ENCODE measurements at places on chromosomes 1 and 21.

DNA sequence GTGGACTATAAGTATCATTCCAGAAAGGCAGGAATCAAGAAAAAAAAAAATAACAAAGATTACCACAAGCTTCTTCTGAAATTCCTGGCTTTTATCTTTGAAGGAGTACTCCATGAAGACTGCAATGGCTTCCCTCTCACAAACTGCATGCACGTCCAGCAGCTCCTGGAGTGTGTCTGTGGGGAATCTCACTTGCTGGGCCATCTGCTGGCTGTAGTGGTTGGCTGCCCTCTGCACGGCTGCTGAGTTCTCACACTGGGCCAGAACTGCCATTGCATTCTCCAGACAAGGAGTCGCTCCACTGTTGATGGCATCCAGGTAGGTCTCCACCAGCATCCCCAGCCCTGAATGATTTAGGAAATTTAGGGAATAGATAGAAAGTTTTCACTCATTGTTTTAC lies 23.3 kb upstream of the GBP2 start:
- DNase-seq = no peak

GRCh38 chr21:36751383-36751782 lies 52.5 kb downstream of the SIM2 start:
- no peak for DNase-seq

DNA sequence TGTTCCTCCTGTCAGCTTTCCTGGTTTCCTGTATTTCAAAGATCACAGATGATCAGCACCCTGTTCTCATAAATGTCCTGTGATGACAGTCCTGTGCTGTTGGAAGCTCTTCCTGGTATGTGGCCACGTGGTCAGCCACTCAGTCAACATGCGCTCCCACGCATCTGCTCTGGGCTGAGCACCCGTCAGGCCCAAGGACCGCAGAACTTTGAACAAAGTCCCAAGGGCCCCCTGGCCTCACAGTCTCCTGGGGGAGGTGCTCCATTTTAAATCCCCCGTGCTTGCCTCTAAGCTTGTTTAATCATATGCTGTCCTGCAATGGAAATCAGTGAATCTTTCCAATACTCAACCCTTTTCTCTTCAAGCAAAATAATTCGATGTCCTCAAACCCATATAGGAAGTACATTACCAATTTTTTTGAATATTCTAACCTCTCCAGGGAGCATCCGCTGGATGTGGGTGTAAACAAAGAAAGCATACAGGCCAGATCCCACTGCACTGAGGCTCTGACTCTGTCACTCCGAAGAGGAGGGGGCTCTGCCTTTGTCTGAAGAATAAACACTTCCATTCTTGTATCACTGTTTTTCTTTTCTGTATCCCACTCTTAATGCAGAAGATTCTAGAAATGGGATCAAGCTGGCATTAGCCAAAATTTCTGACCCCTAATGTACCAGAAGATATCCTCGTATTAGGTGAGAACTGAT lies 250.3 kb downstream of the SDCCAG8 start:
- no peak for DNase-seq

GRCh38 chr1:209802117-209802779 lies 3.7 kb downstream of the IRF6 start:
- DNase-seq = no peak

GRCh38 chr21:20266441-20266710 lies 731.8 kb upstream of the NCAM2 start:
- no peak for DNase-seq

DNA sequence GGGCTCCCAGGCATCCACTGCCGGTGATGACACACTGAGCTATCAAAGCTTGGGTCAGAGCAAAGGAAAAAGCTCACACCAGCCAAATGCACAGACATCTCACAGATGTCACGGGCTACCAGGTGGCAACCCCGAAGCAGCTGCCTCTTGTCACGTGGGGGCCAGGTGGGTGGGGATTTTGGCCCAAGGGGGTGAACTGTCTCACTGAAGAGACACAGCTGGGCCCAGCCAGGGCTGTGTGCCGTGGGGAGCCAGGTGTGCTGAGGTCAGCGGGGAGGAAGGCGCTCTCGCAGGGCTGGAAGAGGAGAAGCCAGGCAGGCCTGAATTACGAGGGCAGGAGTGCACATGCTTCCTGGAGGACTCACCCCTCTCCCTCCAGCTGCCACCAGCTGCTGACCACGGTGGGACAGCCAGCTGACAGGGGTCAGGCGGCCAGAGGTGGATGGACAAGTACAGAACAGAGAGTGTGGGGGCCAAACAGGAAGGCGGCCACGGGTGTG lies 32.4 kb downstream of the KCNN3 start:
- no peak for DNase-seq

GRCh38 chr1:42765269-42765668 lies 1.6 kb downstream of the P3H1 start:
- no peak for DNase-seq

DNA sequence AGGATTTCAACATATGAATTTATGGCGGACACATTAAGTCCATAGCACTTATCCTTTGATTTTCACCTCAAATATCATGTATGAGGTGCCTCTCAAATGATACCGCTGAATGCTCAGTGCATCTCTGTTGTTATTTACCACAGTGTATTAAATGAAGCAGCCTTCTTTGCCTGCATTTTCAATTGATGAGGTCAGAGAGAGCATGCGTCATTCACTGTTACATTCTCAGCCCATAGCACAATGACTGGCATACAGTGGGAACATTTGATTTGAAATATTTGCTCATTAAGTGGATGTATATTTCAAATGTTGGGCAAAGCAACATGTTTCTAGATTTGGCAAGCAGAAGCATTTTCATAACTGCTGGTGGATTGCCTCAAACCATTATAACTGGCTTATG lies 45.7 kb downstream of the LRRC7 start:
- no peak for DNase-seq

DNA sequence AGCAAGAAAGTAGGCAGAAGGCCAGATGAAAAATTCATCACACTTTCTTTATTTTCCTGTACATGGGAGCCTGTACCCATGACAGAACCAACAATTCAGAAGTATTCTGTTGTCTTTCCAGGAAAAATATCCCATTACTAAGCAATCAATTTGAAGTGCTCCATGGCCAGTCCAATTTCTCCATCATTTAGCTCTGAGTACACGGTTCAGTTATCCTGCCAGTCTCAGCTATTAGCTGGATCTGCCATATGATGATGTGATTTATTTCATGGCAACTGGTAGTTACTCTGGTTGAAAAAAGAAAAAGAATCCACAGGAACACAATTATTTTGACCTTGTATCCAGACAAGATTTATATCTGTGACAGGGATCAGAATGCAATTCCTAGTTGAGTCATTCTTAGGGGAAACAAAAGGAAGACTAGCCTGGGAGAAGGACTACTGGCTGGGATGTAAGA lies 70.6 kb upstream of the GORAB start:
- DNase-seq = no peak

DNA sequence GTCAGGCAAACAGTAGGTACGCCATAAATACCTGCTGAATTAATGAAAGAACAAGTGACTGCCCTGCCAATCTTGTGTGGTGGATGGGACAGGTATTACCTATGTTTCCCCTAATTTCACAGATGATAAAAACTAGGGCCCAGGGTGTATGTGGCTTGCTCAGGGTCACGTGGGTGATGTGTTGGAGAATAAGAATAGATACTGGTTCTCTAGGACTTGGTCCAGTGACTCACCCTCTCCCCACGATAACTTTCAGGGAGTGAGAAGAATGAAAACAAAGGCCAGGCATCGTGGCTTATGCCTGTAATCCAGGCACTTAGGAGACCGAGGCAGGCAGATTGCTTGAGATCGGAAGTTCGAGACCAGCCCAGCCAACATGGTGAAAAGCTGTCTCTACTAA lies 26.7 kb downstream of the SLC26A9 start:
- peak; percentile 40 for DNase-seq

GRCh38 chr1:6508816-6509189 lies 17.3 kb upstream of the PLEKHG5 start:
- DNase-seq = no peak

DNA sequence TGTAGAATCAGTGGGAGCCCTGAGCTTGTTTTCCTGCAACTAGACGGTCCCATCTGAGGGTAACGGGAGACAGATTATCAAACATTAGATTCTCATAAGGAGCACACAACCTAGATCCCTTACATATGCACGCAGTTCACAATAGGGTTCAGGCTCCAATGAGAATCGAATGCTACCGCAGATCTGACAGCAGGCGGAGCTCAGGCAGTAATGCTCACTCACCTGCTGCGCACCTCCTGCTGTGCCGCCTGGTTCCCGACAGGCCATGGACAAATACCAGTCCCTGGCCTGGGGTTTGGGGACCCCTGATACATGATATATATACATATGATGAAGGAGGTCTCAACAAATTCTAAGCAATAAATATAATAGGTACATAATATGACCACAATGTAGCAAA lies 19.7 kb upstream of the SMIM12 start:
- DNase-seq = no peak

DNA sequence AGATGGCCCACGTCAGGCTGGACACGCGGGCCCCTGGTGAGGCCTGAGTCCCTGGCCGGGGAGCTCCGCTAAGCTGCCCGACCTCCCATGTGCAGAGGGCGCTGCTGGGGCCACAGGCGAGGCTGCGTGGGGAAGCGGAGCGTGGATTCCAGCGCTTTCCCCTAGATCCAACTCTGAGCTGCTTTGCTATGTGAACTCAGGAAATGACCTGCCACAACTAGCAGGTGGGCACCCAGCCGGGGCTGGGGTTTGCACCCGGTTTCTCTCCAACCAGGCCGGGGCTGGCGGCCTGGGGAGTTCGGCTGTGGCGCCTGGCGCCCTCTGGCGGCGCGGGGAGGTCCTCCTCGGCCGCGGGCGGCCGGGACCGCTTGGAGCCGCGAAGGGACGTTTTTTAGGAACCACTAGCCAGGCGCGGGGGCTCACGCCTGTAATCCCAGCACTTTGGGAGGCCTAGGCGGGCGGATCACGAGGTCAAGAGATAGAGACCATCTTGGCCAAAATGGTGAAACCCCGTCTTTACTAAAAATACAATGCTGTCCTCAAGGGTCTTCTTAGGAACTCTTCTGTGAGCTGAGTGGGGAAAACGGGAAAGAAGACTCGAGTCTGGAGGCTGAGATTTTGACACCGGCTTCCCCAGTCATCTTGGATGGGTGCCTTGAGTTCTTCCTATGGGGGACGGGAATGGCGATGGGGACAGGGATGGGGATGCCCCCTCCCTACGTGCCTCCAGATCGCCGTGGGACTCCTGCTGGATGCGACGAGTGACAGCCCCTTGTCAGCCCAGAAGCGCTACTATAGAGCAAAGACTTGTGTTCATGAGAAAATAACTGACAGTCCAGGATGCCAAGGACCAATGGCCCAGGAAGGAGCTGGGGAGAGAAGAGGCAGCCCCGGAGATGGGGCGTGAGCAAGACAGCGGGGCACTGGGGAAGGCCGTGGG lies 12.6 kb downstream of the PYCR2 start:
- no peak for DNase-seq

DNA sequence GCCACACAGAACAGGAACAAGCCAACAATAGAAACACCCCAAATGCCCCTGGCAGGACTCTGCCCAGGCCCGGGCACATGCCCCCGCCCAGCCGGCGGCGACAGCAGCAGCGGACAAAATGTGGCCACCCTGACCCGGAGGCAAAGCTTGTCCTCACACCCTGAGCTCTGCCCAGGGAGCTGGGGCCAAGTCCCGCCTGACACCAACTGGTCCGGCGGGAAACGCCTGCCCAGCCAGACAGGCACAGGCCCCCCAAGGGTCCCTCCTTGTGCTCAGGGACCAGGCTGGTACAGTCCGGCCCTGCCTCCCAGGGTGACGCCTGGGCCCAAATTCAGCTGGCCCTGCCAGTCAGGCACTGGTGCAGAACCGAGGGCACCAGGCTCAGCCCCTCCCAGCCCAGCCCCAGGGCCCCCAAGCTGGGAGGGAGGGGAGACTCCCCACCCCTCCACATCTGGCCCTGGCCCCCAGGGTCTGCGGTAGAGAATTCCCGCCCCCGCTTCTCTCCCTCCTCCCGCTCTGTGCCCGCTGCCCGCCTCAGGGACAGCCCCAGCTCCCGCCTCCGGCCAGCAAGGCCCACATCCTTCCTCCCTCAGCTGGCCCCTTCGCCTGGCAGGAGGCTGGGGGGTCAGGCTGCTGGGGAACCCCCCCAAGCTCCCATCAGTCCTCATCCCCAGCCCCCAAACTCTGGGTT lies 2.0 kb downstream of the AHDC1 start:
- no peak for DNase-seq

DNA sequence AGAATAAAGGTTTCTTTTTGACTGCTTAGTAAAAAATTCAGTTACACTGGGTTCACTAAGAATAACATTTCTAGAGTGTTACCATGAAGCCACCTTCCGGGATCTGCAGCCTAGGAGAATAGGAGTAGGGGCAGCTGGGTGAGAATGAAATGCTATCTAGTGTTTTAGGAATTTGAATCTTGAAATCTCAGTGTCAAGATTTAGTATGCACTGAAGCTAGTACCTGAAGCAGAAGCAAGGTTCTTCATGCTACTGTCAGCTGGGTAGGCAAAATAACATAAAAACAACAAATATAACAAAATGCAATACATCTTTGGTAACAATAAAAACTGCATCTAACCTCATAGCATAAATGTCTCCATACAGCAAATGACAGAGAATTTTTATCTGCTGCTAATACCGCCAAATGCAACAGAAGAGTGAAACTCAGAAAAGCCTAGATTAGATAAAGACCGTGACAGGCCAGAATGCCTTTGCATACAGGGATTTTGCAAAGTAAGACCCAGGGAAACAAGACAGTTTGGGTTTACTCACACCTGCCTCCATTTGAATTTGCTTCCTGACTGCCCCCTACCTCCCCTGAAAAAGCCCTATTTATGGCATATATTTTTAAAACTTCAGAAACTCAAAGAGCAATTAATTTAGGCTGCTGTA lies 58.2 kb downstream of the GADD45A start:
- no peak for DNase-seq

DNA sequence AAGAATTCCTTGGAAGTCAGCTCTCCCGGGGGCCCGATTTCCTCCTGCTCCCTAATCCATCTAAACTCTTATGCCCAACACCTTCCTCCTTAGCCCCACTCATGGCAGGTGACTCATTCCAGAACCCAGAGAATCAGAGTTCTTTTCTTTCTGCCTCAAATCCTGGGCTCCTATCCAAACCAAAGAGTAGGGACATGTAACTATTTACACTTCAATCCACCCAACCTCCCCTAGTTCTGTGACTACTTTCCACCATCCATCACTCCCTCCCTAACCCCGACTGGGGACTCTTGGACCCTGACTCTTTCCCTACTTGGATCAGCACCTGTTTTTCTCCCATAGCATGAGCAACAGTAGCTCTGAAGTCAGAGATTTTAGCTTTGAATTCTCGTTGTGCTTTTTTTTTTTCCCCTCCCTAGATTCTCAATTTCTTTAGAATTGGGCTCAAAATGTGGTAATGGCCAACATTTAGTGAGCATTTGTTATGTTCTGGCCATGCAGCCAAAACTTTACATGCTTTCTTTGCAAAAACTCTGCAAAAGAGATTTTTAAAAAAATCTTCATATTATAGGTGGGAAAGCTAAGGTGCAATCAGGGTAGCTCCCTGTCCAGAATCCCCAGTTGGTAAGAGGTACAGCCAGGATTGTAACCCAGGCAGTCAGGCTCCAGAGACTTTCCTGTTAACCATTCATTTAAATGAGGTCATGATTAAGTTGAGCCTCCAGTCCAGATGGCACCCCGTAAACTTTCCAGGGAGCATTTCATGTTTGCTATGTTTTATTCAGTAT lies 7.5 kb upstream of the CYP4A11 start:
- no peak for DNase-seq
